ENCODE measurements at places on chromosomes 2 and 18.

DNA sequence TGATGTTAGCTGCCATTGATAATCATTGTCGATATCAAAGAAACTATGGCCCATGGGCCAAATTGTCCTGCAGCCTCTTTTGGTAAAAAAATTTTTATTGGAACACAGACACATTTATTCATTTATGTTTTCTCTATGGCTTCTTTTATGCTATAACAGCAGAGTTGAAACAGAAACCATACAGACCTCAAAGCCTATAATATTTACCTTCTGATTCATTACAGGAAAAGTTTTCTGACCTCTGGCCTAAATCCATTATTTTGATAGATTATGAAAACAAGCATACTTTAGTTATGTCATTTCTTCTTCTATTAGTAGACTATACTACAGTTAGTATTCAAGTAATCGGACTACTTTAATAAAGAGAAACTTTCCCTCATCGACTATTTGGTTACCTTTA lies 349.7 kb upstream of the GALNT5 start:
- no peak for DNase-seq

GRCh38 chr2:209965723-209966122 lies 36.7 kb upstream of the RPE start:
- no peak for DNase-seq

- no peak for DNase-seq
Observed at GRCh38 chr2:99725820-99726219, 236.0 kb upstream of the REV1 start.

DNA sequence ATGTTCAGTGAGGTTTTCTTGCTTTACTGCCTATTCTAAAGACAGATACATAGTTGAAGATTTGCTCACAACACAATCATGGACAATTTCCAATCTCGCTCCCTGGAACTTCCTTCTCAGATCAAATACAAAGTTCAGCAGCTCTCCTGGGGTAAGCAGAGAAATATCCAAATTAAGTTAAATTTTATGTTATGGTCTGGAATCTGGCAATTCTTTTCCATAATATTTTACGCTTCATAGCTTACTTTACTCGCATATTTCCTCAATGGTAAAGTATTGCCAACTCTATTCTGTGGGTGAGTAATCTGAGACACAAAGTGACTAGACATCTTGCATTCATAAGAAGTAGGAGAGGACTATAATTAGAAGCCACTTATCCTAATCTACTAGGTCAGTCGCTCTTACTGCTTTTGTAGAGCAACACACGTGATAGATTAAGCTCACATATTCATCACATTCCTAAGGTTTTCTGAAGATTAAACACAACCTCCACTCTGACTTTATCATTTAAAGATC lies 529.4 kb downstream of the CCDC85A start:
- DNase-seq, result no peak

DNA sequence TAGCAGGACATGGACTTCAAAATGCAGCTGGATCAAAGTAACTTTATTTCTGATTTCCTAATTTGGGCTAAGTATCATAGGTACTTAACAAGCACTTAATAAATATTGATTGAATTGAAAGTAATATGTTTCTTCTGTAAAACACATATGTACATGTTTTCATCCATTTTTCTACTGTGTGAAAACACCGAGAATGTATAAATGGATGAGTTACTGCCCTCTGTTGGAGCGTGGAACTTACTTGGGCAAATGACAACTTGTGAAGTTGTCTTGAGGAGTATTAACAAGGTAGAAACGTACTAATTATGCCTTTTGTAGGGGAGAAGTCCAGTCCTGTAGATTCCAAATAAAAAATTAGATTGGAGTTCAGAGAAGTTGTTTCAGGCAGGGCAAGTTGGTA lies 87.2 kb downstream of the PHLPP1 start:
- no peak for DNase-seq

DNA sequence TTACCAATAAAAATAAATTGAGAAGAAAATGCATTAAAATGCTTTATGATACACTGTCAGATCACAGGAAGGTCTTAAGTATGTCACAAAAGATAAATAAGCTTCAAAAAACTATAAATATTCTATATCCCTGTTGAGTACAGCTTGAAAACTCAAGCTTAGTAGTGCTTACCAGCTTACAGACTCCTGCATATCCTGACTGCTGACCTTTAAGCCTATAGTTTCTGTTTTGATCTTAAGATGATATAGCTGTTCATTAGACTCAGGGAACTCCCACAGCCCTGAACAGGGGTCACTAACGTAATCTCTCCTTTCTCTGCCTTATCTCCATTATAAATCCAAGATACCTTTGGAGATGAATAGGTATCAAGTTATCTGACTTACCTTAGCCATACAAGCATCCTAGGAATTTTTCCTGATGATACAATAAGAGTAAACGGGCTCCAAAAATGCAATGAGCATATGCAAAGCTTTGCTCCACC lies 93.7 kb upstream of the RBBP8 start:
- DNase-seq, result no peak

- DNase-seq, result no peak
Observed at GRCh38 chr2:143344780-143345179, 215.6 kb downstream of the ARHGAP15 start.

GRCh38 chr18:9226463-9226862 lies 89.9 kb downstream of the ANKRD12 start:
- DNase-seq, result no peak

GRCh38 chr2:231464576-231465540 lies 574 bp upstream of the NCL start:
- peak; percentile 98 for DNase-seq

DNA sequence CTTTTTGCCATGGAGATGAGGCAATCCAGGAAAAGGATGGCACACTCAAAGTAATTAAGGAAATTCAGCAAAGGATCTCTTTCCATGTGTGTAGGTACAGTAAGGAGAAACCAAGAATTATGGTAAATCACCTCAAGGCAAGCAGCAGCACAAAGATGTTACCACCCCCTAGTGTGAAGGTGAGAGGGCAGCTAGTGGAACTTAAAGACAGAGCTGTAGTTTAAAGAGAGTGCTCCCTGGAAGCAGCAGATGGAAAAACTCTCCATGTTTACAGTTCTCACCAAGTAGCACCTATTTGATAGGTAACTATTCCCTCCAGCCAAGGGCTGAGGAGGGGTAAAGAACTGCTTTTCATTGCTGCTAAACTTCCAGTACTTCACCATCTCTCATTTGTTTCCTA lies 860.4 kb upstream of the CRIM1 start:
- DNase-seq, result no peak

- no peak for DNase-seq
Observed at GRCh38 chr2:98761267-98761781, 30.4 kb upstream of the MGAT4A start.

GRCh38 chr2:149826471-149827125 lies 239.0 kb upstream of the MMADHC start:
- DNase-seq, result no peak

DNA sequence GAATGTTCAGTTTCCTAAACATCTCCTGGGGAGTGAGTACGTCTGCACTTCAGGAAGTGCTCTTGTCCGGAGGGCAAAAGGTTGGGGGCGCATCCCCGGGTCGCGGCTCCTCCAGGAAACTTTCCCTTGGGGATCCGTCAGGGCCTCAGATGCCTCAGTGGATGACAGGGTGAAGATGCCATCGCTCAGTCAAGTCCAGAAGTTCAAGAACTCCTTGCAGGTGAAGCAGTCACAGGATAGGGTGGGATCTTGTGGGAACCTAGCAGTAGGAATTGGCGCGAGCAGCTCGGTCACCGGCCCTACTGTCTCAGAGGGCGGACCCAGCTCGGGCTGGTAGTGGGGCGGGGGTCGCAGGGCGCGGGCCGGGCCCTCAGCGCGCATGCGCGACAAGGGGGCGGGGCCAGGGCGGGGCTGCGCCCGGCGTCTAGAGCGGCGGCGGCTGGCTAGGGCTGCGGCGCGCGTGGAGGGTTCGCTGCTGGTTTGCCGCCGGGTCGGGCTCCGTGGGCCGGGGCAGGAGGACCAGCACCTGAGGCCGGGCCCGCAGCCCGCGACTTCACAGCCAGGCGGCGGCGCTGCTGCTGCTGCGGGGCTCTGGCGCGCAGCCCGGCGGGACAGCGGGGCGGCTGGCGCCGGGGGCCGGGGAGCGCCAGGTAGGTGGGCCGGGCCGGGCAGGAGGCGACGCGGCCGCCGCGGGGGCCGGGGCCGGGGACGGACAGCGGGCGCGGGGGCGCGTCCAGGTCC lies at the start of gene INPP4A:
TSS of gene INPP4A (plus strand) at position 423 of the 741 bp plus-strand sequence. CDS start 75,191 bp downstream, outside the sequence.
- peak; percentile 68 for DNase-seq

GRCh38 chr2:240903191-240904060 lies 2.7 kb upstream of the CROCC2 start:
- DNase-seq, result no peak

DNA sequence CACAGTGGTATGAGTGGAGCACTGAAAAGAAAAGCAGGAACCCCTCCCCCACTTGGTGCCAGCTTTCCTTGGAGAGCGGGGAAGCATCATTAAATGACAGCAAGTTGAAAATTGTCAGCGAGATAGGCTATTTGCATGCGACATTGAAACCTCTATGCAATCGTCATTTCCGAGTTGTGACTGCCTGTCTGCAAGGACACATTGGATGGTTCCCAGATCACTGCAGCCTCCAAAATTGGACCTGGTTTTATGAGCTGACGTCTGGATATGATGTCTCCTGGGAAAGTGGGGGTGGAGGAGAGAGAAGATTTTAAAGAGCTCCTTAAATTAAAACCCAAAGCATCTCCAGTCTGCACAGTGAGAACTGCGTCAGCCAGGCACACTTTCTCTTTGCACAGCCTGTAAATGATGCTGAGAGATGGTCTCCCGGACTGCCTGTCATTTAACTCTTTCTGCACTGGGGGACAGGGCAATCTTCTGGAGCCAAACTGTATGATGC lies 57.8 kb upstream of the KIF5C start:
- DNase-seq, result no peak

- DNase-seq, result no peak
Observed at GRCh38 chr18:35268821-35269220, 21.2 kb downstream of the ZSCAN30 start.

DNA sequence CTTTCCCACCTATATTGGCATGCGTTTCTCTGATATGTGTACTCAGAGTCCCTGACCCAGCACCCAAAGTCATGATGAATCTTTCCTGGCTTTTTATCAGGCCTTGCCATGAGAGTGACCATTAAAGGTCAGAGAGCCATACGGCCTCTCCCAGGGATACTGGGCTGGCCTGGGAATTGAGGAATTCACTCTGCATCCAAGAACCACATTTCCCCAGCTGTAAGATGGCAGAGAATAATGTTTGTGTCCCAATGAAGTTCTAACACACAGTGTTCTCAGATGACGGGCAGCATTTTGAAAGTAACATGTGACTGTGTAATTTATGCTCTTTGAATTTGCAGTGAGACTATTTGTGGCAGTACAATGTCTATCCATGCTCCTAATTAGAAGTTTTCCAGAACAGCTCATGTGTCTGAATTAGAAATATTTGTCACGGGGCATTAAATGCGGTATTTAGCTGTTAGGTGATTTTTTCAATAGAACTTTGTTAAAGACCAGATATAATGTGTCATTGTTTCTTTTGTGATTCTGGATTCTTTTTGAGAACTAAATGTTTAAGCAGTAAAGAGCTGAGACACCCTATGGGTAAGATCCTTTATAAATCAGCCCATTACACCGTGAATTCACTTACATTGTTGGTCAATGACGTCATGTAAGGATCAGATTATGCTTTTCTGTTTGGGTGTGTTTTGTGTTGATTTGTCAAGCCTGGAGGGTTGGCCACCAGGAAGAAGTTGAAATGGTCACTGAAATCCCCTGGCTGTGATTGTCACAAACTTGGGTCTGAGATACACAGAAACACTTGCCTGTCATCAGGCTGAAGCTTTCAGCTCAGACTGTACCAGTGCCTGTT lies 7.3 kb upstream of the SLC3A1 start:
- no peak for DNase-seq

Data from activated gamma-delta T cell treated with anti-CD3 and anti-CD28 coated beads, Interleukin-2, amount 50 U/mL, for 16 hours (primary cell).